ENCODE measurements at places on chromosomes 7 and 10.
A peak's percentile ranks its signal among the peaks of the same experiment; 100 is the strongest.

DNA sequence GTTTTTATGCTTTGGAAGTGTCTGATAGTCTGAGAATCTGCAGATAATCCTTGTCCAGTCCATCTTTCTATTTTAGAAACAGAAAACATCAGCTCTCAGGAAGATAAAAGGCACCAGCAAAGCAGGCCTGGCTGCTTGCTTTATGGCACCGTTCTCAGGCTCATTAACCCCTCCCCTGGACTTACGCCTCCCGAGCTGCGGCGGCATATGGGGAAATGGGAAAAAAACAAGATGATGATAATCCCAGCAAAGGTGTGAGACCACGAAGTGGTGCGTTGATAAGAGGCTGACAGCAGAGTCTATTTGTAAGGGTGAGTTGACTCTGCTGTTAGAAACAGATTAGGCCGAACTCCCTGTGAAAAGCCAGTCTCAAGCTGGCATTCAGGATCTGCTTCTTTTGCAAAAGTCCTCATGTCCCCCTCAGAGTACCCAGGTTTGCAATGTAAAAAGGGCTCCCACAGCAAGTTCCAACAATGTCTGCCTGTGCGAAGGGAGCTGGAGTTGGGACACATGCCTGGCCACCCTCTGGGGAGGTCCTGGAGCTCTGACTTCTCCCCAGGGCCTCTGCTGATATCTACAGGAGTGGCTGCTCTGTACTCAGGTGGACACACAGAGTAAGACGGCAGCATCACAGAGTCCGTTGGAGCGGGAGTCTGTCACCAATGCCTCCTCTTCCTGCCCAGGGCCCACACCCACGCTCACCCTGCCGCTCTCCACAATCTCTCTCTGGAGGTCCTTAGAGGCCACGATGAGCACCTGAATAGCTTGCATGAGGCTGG is 54.3 kb downstream of the SPDYE5 start:
- no peak for DNase-seq

DNA sequence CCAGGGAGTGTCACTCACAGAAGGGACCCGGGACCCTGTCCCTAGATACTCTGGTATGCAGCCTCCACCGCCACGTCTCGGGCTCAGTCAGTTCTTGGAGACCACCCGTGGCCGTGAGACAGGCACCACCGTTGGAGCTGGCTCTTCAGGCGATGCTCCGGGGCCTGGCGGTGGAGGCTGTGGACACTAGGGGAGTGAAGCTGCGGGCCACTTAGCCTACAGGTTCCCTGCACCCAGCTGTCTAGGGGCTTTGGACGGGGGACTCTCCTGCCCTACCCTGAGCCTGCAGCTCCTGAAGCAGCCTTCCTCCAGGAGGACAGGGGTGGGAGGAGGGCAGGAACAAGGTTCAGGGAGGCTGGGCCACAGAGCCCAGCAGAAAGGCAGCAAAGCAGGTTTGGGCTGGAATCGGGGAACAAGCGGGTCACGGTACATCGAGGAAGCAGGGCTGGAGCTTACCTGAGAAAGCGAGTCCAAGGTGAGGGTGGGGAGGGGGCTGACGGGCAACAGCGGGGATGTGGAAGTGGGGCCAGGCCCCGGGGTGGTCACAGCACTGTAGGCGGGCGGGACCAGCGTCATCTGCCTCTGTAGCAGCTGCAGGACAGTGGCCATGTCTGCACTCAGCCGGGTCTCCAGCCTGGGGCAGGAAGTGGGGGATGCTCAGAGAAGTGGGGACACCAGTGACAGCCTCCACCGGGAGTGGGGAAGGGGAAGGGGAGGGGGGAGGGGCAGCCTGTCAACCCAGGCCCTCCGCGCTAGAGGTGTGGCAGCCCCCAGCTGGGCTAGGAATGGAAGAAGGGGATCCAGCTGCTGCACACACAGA is 31.5 kb downstream of the KCNH2 start:
- DNase-seq, result peak; percentile 14

DNA sequence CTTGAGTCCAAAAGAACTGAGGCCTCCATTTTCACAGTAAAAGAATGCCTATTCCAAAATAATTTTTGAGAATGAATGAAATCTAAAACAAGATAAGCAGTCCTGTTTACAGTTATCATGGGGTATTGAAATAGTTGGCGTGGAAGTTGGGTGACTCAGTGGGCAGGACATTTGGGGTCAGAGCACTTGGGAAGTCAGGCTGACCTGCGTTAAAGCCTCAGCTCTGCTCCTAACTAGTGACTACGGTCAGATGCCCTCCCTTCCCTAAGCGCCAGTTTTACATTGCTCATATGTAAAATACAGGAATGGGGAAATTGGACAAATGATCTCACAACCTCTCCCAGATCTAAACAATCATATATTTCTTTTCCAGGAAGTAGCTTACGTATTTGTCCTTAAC is 2.3 kb upstream of the PAPSS2 start:
- DNase-seq, result peak; percentile 85

GRCh38 chr7:44764081-44764480 is 15.4 kb downstream of the ZMIZ2 start:
- DNase-seq, result no peak

DNA sequence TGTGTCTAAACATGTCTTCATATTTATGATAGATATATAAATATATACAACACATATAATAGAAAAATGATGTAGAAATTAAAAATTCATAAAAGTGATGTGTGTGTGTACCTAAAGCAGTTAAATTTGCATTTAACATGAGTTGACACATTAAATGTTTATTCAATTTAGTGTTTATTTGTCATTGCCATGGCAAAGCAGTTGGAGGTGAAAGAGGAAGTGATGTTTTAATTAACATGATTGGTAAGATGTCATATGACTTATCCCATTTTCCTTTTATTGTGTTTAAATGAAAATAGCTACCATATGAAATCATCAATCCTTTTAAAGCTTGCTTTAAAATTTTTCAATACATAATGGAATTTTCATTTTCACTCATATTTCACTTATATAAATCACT is 452.6 kb downstream of the SUGCT start:
- no peak for DNase-seq

- DNase-seq, result no peak
Measured at GRCh38 chr7:23105086-23105643, 420 bp upstream of the KLHL7 start.

DNA sequence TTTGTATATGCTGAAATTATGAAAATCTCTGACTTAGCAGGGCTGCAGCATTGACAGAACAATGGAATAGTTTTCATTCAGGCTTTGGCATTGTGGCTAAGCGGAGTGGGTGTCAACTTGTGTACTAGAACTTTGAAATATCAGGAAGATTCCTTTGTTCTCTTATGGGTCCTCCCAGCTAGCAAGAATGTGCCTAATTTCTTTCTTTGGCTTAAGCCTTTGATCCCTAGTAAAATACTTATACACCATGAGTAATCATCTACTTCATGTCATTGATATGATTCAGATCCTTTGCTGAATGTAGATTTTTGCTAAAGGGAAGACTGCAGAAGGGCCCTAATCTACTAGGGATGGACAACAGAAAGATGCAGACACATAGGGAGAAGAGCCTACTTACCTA is 6.2 kb downstream of the AVL9 start:
- DNase-seq, result no peak

DNA sequence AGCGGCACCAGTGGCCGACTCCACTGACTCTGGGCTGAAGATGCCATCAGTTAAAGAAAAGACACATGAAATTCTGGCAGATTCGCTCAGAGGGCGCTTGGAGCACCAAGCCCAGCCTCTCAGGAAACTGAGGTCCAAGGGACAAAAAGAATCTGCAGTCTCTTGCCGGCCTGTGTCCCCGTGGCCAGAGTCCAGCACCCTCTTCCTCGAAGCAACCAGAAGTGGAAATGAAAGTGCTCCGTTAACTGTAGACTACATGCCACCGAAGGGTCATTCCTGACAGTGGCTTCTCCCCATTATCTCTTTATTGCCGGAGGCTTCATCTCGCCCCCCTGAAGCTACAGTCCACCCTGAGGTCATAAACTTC is 1.0 kb upstream of the CHST15 start:
- DNase-seq, result peak; percentile 31

DNA sequence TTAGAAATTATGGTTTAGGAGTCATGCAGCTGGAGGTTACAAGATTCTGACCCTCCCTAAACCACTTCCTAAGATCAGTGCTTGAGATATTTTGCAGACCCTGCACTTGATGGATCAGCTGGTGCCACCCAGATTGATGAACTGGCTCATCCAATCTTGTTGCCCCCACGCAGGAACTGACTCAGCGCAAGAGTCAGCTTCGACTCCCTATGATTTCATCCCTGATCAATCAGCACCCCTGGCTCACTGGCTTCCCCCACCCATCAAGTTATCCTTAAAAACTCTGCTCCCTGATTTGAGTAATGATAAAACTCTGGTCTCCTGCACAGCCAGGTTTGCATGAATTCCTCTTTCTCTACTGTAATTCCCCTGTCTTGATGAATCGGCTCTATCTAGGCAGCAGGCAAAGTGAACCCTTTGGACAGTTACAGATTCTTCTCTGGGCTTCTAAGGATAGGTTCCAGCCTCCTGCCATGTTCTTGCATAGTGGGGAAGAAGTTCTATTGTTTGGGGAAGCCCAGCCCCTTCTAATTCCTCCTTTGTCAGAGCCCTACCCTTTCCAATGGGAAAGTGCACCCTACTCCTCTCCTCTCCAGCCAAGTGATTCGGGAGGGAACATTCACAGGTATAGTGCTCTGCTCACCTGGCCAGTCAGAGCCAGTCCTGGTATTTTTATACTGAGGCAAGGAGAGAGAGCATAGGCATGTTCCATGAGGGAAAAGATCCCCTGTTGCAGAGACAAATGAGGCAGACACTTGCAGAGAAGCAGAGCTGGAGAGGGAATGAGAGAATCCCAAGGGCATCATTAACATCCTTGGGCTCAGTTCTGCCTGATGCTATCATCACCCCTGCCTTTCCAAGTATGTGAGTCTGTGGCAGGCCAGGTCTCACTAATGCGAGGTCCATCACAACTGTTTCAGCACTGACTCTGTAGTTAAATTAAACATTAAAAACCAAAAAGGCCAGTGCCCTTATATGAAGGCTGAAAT is 224.4 kb upstream of the GALNT17 start:
- no peak for DNase-seq

- no peak for DNase-seq
Measured at GRCh38 chr7:38656968-38657367, 25.8 kb upstream of the AMPH start.

GRCh38 chr10:14605231-14605925 is 169.3 kb downstream of the FAM107B start:
- no peak for DNase-seq

Measured in adrenal gland (tissue), 19 donors.